ENCODE measurements at places on chromosomes 3 and 15.

DNA sequence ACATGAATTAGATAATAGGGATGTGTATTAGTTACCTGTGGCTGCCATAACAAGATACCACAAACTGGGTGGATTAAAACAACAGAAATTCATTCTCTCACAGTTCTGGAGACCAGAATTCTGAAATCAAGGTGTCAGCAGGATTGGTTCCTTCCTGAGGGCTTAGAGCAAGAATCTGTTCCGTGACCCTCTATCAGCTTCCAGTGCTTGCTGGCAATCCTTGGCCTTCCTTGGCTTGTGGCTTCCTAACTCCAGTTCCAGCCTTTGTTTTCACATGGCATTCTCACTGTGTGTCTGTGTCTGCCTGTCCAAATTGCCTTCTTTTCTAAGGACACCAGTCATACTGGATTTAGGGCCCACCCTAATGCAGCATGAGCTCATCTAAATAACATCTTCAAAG, 94.4 kb upstream of the NR2E3 start:
- no peak for DNase-seq

GRCh38 chr3:55201779-55202178, 273.9 kb upstream of the LRTM1 start:
- no peak for DNase-seq

- no peak for DNase-seq
Measured at GRCh38 chr3:18062657-18063025, 320.2 kb upstream of the TBC1D5 start.

DNA sequence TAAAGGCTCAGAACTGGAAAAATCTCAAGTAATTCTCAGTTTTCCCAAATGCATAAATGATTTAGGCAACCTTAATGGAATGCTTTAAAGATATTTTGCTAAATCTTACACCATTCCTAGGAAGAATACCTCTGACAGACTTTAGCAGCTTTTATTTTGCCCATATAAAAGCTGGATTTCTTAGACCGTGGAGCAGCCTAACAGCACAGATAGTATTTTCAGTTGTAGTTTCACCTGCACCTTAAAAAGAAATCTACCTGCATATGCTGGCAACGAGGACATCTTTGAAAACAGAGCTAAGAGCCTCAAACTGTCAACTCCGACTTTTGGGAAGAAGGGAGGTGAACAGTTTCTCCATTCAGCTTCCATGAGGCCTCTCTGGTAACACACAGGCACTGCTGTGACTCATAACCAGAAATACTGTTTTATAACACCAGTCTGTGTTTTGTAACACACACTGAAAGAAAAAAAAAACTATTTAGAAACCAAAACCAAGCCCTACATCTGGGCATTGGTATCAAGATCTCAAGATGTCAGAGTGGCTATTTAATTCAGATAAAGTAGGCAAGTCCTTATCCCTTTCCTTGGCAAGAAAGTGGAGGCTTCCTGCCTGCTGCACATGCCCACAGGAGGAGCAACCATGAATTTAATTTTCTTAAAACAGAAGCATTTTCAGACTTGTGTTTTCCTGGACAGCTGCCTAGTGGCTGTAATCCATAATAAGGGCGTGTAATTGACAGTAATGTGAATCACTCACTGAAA, 181.5 kb upstream of the ICE2 start:
- DNase-seq, result no peak

- no peak for DNase-seq
Measured at GRCh38 chr3:141540531-141540930, 53.7 kb downstream of the RASA2 start.

DNA sequence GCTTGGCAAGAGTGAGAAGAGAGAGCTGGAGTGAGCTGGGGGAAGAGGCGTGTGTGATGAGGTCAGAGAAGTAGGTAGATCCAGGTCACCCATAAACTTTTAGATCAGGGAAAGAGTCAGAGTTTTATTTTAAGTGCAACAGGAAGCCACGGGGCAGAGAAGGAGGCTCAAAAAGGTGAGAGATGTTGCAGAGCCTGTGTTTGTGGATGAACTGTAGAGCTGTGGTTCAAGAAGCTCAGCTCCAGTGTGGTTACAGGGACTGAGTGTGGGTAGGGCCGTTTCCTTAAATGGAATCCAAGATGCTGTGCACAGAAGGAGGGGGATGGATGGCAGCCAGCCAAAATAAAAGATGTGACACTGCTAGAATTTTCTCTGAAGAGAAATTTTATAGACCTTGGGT, 337.2 kb downstream of the SATB1 start:
- DNase-seq, result no peak

DNA sequence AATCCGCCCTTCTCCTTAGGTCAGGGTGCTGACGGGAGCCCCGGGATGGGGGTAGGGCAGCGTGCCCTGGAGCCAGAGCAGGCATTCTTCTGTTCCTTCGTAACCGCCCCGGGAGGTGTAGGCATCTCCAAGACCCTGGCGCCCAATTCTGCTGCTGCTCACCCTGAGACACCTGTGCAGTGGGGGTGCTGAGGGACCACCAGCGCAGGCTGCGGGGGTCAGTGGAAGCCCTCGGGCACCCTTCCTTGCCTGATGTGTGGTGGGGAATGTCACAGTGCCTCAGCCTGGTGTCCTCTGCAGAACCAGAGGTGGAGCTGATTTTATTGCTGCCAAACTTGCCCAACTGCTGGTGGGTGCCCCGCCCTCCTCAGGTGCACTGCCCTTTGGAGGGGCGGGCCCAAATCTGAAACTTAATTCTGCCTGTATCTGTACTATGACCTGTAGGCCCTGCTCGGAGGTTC, 7.3 kb downstream of the CSK start:
- DNase-seq, result no peak
